Stimulated activated memory B cell treated with anti-CD40 and anti-IgM and Interleukin-4, amounts not matched to agents 10 μg/mL and 1 μg/mL and 100 μg/mL, for 72 hours (primary cell): ENCODE measurements at places on chromosomes 6 and 20.

- no peak for ATAC-seq
Observed at GRCh38 chr6:65123521-65123920, 583.5 kb downstream of the EYS start.

DNA sequence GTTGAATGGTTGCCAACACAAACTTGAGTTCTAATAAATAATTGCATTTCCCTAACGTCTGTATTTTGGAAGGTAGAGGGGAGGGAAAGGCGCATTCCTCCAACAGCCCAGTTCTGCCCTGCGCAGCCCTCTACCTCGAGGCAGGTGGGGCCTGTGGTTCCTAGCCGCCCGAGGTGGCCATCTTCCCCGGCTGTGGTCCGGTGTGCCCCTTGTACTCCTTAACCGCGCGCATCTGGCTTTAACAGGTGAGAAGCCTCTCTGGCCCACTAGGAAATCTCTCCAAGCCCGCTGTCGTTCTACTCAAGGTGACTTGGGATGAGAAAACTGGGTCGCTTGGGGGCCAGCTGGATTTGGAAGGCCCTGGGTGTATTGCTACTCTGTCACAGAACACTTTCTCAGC is 1.7 kb downstream of the KHDC3L start:
- ATAC-seq: no peak

- ATAC-seq: peak; percentile 52
Observed at GRCh38 chr6:145963216-145964068, 716 bp downstream of the SHPRH start.

DNA sequence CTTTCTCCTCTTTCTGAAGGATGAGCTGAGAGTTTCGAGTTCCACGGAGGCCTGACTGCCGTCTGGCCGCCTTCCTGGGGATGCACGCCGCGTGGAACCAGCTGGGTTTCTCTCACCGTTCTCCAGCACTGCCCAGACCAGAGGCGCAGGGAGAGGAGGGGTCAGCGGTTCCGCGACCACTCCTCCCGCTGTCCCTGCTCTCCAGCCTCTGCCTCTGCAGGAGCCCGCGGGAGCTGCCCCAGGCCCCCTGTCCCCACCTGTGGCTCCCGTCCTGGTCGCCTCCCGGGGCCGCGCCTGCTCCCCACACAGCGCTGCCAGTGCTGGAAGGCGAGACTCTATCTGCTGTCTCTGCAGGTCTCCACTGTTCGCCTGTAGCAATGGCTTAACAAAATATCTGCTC is 106.8 kb upstream of the AFDN start:
- ATAC-seq: no peak

- no peak for ATAC-seq
Observed at GRCh38 chr6:108169464-108170331, 3.9 kb downstream of the NR2E1 start.

GRCh38 chr6:36414481-36414880 is 27.0 kb upstream of the ETV7 start:
- no peak for ATAC-seq

DNA sequence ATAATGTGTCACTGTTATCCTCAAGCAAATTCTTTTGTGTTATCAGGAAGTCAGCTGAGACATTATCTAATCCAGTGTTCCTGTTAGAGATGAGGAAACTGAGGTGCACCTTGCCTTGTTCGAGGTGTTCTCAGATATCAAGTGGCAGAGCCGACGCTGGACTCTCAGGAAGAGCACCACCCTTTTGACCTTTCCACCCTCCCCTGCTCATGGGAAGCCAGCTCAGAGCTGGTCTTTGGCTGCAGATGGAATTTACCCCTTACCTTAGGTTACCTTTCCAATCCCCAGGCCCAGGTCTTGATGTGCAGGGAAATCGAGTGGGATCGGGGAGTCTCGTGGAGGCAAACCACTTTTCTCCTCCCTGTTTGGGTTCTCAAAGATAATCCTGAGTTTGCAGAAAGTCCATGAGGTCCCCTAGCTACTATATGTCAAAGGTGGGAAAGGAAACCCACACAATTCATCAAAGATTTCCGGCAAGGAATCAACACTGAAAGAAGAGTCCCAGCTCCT is 62.9 kb upstream of the PIM1 start:
- no peak for ATAC-seq

DNA sequence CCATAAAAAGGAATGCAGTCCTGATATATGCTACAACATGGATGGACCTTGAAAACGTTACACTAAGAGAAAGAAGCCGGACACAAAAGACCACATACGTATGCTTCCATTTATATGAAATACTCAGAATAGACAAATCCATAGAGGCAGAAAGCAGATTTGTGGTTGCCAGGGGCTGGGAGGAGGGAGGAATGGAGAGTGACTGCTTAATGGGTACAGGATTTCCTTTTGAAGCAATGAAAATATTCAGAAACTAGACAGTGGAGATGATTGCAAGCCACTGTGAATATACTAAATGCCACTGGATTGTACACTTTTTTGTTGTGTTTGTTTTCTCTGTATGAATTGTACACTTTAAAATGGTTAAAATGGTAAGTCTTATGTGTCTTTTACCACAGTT is 29.4 kb upstream of the CDKN1A start:
- no peak for ATAC-seq

GRCh38 chr20:8043687-8044282 is 24.2 kb upstream of the TMX4 start:
- peak; percentile 67 for ATAC-seq

- ATAC-seq: no peak
Observed at GRCh38 chr6:107699254-107699653, 124.9 kb downstream of the SCML4 start.

GRCh38 chr6:87767478-87767877 is 65.4 kb upstream of the AKIRIN2 start:
- ATAC-seq: no peak

- no peak for ATAC-seq
Observed at GRCh38 chr20:21512634-21513180, 1.2 kb downstream of the NKX2-2 start.

DNA sequence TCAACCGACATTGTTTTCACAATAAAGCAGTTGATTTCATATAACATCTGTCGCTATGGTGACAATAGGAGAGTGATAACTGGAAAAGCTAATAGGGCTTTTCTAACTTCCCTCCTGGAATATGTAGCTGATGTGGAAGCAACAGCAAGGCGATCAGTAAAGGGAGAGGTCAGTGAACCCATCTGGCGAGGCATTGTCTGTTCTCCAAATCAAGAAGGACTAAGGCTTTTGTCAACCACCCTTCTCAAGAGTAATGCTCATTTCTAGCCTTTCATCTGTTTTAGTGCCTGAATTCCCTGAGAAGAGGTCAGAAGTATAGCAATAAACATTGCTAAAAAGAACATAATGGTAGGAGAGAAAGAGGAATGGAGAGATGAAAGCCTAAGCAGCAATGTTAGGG is 201.3 kb downstream of the AKAP7 start:
- ATAC-seq: no peak

DNA sequence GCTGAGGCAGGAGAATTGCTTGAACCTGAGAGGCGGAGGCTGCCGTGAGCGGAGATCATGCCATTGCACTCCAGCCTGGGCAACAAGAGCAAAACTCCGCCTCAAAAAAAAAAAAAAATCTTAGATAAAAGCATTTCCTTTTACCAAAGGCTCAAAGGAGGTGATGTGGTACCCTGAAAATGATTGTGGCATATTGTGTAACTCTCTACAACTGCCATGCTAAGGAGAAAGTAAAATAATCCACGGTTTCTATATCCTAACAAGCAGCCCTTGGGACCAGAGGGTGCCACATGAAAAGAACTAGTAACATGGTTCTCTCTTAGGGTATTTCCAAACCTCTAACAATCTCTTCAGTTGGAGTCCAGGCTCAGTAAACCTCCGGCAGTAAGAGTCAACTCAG is 38.8 kb upstream of the SLA2 start:
- no peak for ATAC-seq

GRCh38 chr6:143232849-143233248 is 172.2 kb downstream of the AIG1 start:
- no peak for ATAC-seq

DNA sequence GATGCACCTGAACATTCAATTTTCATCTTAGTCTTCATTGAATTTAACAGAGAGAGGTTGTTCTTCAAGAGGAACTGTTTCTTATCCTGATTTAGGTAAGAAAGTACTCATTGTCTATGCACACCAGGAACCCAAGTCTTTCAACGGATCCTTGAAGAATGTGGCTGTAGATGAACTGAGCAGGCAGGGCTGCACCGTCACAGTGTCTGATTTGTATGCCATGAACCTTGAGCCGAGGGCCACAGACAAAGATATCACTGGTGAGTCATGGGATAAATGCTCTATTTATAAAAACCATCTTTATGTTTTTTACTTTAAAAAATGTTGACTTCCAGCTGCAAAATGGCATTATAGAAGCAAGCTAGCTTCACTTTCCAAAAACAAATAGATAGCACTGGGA is 10.2 kb downstream of the NQO2 start:
- no peak for ATAC-seq

DNA sequence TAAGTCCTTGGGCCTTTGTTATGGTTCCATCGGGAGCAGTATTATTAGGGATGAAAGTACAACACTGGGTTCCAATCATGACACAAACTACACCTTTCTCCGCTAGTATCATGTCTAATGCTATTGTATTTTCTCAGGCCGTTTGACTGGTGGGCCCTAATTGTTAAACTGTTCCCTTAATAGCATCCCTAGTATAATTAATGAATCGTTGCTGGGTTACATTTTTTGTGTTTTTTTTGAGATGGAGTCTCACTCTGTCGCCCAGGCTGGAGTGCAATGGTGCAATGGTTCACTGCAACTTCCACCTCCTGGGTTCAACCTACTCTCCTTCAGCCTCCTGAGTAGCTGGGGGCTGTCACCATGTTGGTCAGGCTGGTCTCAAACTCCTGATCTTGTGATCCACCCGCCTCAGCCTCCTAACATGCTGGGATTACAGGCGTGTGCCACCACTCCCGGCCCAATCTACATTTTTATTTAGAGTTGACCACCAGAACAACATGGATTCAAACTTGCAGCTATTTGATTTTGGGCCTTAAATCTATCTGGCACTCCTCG is 4.1 kb upstream of the ZNFX1 start:
- no peak for ATAC-seq

GRCh38 chr6:103140308-103141027 is 1719.3 kb downstream of the HACE1 start:
- ATAC-seq: peak; percentile 55

DNA sequence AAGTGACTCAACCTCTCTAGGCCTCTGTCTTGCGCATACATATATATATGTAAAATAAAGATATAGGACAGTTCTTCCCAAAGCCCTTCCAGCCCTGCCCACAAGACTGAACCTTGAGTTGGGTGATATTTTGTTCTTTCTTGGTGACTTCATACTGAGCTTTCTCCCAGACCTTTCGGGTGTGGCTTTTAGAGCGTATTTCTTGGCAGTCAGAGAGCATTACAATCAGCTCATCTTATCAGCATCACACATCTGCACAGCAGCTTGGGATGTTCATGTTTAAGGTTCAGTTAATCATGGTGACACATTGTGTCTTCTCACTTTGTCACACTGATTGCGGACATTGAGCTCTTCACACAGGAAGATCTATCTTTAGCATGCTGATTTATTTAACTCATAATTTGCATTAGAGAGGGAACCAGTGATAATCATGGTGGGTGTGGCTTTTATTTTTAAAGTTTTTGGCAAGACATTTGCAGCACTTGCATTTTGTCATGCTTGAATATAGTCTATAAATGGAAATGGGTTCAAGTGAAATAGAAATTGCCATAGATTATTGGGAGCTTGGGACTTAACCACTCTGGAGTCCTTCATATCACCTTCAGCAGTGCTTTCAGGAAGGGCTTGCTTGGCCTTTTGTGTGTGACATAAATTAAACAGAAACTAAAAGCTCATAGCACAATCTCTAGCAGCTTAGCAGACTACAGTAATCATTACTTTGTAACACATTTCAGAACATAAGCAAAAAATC is 8.3 kb downstream of the KIF3B start:
- peak; percentile 89 for ATAC-seq

GRCh38 chr6:11722805-11723631 is 55.6 kb downstream of the ADTRP start:
- ATAC-seq: peak; percentile 86

GRCh38 chr6:18207438-18207837 is 52.2 kb downstream of the KDM1B start:
- ATAC-seq: no peak
